Thyroid gland (tissue), 4 donors: ENCODE measurements at places on chromosomes 2 and 18.

- DNase-seq: no peak
These were observed 143.4 kb downstream of the MGAT5 start for GRCh38 chr2:134397146-134397896.

GRCh38 chr2:47076586-47077441 lies 78.3 kb downstream of the STPG4 start:
- peak; percentile 55 for DNase-seq

DNA sequence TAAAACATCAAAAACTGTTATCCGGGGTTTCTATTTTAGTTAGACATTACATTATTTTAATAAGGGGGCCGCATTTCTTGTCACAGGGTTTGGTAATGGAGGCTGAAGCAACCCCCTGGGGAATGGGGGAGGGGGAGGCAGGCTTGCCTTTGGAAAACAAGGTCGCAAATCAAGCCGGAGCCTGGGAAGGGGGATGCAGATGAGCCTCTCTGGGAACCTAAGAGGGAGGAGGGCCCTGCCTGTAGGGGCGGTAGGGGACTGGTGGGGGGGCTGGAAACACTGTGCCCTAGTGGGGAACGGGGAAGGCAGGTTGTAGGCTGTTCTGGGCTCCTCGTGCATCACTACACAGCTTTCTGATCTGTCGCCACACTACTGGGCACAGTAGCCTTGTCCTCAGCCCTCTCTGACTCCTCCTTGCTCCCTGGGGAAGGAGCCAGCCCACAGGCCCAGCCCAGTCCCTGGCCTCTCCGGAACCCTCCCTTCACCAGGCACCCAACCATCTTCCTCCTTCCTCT lies 170.2 kb upstream of the SMAD2 start:
- no peak for DNase-seq

- DNase-seq: no peak
These were observed 34.5 kb downstream of the GLI2 start for GRCh38 chr2:120770176-120770575.

GRCh38 chr18:6044773-6045172 lies 149.5 kb upstream of the TMEM200C start:
- no peak for DNase-seq

- DNase-seq: no peak
These were observed 102.7 kb downstream of the MYO1B start for GRCh38 chr2:191347881-191348280.

GRCh38 chr18:51865538-51865937 lies 474.5 kb upstream of the DCC start:
- no peak for DNase-seq

DNA sequence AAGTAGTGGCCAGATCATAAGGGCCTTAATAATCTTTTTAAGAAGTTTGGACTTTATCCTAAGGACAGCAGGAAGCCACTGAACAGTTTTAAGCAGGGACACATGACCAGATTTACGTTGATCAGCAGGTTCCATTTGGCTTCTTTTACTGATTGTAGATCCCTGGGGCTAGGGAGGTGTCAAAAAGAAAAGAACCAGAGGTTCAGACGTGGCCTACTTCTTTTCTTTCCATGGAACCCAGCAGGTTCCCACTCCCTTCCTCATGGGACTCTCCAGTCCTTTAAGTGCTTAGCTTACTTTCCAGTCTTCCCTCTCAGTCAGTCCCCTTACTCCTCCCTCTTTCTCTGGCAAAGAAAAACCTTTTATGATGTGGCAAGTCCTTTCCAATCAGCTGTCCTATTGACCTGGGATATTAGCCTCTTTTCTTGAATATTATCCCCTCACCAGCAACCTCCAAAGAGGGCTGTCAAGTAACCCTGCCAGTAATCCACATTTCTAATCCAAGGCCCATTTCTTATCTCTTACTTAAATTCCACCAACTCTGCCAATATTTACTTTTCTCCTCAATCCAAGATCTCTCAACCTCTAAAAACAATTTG lies 33.5 kb downstream of the NHEJ1 start:
- DNase-seq: no peak

GRCh38 chr2:159044804-159045286 lies 76.4 kb downstream of the TANC1 start:
- DNase-seq: peak; percentile 82

DNA sequence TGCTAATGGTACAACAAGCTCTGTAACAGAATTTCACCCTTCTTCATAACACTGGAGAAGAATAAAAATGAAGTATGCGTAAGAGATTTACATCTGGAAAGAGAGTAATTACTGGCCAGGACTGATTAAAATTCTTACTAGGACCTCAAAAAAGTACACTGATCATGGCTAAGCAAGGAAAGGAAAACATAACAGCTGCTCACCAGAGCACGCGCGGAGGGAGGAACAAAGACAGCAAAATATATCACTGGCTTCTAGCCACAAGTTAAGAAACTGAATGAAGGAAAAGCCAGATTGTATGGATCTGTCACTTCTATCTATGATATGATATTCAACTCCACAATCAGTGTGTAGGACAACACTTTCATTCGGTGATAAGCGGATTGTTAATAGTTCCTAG lies 15.6 kb upstream of the CYTIP start:
- DNase-seq: no peak

- no peak for DNase-seq
These were observed 35.3 kb upstream of the GULP1 start for GRCh38 chr2:188256420-188256819.

DNA sequence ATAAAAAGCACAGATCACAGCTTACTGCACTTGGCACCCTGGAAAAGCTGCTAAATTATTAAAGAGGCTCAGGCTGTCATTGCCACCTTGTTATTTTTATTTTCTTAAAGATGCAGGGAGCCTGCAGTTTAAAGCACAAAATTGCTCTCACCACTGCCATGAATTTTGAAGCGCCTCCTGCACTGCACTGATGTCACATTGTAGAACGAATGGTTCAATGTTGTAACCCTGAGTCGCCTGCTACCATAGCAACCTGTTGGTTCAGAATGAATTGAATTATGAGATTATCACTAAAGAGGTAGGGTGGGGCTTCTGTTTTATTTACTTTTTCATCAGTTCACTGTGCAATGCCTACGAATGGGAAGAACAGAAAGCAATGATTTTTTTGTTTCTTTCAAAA lies 16.5 kb downstream of the SCG2 start:
- no peak for DNase-seq

- DNase-seq: no peak
These were observed 8.4 kb upstream of the GPC1 start for GRCh38 chr2:240426845-240427721.

DNA sequence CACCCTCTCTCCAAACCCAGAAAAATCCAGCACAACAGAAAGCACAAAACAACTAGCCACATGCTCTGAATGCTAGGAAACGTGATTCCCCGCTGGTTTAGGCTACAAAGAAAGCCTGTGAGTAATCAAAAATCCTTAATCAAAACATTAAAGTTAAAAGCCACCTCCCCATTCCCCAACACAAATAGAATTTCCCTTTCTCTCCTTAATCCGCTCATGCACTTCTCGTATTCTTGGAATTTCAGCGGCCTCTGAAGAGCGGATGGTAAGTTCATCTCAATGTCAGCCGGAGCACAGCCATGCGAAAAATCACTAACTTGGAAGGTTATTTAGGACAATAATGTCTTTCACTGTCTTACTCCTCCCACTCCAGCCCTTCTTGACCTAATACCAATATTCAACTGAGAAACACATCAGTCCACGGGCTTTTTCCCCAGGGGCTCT lies 126.7 kb downstream of the OSBPL1A start:
- DNase-seq: no peak

DNA sequence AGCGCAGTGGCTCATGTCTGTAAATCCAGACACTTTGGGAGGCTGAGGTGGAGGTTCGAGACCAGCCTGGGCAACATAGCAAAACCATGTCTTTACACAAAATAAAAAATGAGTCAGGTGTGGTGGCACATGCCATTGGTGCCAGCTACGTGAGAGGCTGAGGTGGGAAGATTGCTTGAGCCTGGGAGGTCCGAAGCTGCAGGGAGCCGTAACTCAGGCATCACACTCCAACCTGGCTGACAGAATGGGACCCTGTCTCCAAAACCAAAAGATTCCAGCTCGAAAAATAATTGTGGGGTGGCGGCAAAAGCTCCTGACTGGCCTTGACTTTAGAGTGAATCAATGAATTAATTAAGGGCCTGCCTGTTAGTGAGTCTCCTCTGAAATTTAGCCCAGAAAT lies 1.2 kb upstream of the ALPP start:
- DNase-seq: no peak

DNA sequence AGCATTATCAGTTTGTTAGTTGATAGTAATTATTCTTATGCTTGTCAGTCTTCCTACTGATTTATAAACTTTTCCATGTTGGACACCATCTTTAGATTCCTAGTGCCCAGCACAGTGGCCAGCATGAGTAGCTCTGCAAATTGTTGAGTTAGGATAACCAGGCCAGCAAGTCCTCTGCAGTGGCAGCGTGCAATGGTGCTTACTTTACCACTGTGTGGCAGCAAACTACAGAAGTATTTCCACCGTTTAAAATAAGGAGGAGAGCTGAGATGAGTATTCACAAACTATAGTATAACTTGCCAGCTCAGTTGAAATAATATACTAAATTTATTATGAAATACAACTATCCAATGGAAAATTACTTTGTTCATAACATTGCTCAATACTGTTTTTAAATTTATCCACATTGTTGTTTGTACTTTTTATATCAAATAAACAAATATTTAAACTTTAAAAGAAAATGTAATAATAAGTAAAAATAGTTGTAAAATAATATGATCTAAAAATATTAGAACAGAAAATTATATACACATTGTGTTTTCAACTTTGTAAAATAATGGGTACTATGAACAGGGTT lies 9.3 kb upstream of the THADA start:
- peak; percentile 11 for DNase-seq

DNA sequence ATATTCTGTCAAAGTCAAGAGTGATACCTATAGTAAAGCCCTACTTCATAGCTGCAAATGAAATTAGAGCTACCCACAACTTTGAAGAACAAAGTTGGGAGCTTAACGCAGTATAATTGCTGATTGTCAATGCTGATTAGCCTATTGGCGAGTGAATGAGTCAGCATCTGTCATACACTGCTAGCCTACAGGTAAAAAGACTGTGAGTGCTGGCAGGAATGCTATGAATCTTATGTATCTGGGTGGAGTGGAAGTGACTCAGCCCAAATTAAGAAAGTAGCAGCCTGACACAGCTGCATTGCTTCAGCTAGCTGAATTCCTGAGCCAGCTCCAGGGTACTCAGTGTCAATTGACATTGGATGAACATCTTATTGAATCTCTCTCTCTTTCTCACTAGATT lies 179.4 kb upstream of the DCC start:
- no peak for DNase-seq

- no peak for DNase-seq
These were observed 20.5 kb downstream of the UBE2F start for GRCh38 chr2:237987268-237987667.

DNA sequence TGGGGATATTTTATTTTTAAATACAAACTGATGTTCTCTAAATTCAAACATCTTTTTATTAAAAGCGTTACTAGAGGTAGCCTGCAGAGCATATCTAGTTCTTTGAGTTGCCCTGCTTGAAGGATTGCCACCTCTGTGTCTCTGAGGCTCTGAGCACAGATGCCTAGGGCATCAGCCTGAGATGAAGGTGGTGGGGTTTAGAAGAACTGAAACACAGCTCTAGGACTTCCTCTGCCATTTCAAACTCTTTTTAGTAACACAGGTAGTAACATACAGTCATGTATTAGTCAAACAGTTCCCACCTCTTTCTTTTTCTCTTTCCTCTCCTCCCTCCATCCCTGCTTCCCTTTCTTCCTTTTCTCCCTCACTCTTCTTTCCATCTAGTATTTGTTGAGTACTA lies 57.6 kb downstream of the TTC21B start:
- no peak for DNase-seq

- peak; percentile 8 for DNase-seq
These were observed 1.1 kb upstream of the PPP3R1 start for GRCh38 chr2:68253219-68254068.

DNA sequence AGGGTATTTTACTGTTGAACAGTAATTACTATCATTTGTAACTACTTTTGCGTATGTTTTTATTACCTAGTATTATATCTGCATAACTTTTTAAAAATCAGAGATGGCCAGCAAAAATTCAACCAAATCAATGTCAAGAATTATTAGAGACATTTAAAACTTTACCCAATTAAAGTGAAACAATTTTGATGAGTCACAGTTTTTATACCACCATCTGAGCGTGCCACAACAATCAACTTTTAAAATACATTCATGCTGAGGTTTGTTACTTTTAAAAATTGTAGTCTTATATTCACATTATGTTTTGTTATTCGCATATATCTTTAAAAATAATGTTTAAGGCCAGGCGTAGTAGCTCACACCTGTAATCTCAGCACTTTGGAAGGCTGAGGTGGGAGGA lies 114.9 kb downstream of the RTN4 start:
- no peak for DNase-seq

DNA sequence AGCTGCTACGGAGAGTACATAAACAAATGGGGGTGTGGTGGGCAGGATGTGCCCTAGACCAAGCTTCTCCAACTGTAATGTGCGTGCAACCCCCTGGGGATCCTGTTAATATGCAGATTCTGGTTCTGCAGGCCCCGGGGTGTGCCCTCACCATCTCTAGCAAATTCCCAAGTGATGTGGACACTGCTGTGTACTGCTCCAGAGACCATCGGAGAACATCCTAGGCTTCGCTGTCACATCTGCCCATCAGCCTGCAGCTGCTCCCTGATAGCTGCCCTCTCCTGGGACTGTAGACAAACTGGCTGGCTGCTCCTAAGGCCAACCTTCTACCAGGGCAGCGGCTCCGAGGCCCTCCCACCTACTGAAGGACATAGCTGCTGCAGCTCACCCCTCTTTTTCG lies 3.2 kb downstream of the HS1BP3 start:
- DNase-seq: no peak

GRCh38 chr2:196849895-196850294 lies 40.7 kb upstream of the C2orf66 start:
- no peak for DNase-seq

- no peak for DNase-seq
These were observed 5.7 kb downstream of the OTX1 start for GRCh38 chr2:63056107-63057050.

- no peak for DNase-seq
These were observed 256.0 kb downstream of the KIAA1328 start for GRCh38 chr18:37084912-37085311.

DNA sequence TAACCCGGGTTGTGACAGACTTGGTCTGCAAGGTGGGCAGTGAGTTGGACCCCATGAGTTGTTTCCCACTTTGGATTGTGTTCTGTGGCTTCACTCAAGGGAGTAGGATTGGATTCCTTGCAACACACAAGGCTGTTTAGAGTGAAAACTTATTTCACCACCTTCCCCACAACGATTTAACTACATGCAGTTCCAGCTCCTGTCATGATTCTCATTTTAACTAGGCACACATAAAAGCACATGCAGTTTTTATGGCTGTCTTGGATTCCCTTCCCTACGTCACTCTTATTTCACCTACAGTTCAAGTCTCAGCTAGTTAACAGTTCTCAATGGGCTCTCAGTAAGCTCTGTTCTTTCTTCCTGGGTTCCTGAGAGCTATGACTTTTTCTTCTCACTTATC lies 15.9 kb downstream of the EFEMP1 start:
- no peak for DNase-seq

- no peak for DNase-seq
These were observed 96.7 kb upstream of the COL5A2 start for GRCh38 chr2:189276277-189276676.

- DNase-seq: no peak
These were observed 84.9 kb upstream of the MGAT4A start for GRCh38 chr2:98815795-98816194.

GRCh38 chr2:69253611-69254301 lies 133.3 kb downstream of the GFPT1 start:
- DNase-seq: peak; percentile 83

- no peak for DNase-seq
These were observed 6.7 kb downstream of the VSNL1 start for GRCh38 chr2:17547237-17547636.
